ENCODE measurements at places on chromosomes 11 and 22.

DNA sequence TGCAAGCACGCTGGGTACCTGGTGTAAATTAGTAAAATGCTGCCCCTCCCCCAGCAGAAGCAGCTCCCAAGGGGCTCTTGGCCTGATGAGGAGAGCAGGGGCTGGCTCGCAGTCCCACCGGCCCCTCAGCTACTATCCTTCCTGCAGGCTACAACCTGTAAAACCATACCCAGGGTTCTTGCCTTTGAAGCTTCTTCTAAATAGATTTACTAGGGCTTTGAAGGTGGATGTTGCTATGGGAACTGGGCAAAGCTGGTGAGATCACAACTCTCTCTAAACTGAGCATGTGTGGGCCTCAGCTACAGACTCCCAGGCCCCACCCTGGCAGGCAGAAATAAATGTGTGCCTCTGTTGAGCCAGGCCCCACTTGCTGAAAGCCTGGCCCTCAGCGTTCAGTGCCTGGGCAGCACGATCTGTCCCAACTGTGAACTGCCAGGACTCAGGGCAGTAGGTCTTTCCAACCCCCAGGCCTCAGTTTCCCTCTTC is 18.5 kb downstream of the CD5 start:
- DNase-seq = no peak

- no peak for DNase-seq
Measured at GRCh38 chr22:23227380-23227779, 47.1 kb downstream of the BCR start.

GRCh38 chr11:26575946-26576345 is 3.9 kb upstream of the MUC15 start:
- DNase-seq = no peak

GRCh38 chr11:116579031-116579653 is 193.6 kb downstream of the BUD13 start:
- no peak for DNase-seq

- no peak for DNase-seq
Measured at GRCh38 chr11:17379383-17380180, 8.9 kb downstream of the KCNJ11 start.

DNA sequence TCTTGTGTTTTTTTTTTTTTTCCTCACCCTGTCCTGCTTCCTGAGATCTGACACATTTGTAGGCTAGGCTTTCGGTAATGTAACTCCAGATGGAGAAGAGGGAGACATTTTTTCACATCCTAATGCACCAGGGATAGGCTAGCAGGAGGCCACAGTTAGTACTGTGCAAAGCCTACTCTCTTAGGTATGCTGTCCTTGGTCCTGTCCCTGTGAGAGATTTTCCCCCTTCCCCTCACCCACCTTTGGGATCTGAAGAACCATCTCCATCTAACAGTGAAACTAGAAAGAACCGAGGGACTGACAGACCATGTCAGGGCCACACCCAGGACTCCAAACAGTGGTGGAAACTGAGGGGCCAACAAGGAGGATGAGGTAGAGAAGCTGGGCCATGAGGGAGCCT is 29.2 kb downstream of the ADAMTS8 start:
- no peak for DNase-seq

DNA sequence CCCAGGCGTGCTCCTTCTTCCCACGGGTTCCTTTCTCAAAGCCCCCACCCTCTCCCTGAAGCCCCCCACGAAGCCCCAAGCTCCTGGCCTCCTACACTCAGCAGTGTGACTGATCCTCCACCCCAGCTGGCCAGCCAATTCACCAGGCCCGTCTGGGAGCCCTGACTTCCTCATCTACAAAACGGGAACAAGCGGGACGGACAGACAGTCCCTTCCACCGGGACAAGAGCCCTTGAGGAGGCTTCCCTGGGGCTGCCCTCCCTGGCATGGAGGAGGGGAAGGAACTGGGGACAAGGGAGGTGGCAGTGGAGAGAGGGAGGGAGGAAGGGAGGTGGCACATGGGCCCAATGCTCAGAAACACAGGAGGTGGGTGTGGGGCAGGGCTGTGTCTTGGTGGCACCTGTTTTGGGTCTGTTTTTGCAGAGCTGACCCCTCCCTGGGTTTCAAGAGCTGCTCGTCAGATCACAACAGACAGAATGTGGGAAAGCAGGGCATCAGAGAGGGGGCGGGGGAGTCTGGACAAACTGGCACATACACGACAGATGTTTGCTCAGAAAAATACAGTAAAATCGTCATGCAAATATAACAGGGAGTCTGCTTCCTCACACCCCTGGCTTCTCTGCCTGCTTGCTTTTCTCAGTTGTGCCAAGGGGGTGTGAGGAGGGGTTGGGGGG is 56.8 kb downstream of the ELFN2 start:
- no peak for DNase-seq

GRCh38 chr22:37544955-37545702 is 15.2 kb upstream of the CDC42EP1 start:
- DNase-seq = no peak

Data from AG04449 (cell line).